ENCODE measurements at places on chromosomes 16 and 17. TPM values are rescaled to one million over a fixed set of nuclear protein-coding genes. Genes with fewer than 3 reads are reported as not detected.

- DNase-seq = no peak
Measured at GRCh38 chr16:59330019-59330670, 596.0 kb upstream of the GOT2 start.

DNA sequence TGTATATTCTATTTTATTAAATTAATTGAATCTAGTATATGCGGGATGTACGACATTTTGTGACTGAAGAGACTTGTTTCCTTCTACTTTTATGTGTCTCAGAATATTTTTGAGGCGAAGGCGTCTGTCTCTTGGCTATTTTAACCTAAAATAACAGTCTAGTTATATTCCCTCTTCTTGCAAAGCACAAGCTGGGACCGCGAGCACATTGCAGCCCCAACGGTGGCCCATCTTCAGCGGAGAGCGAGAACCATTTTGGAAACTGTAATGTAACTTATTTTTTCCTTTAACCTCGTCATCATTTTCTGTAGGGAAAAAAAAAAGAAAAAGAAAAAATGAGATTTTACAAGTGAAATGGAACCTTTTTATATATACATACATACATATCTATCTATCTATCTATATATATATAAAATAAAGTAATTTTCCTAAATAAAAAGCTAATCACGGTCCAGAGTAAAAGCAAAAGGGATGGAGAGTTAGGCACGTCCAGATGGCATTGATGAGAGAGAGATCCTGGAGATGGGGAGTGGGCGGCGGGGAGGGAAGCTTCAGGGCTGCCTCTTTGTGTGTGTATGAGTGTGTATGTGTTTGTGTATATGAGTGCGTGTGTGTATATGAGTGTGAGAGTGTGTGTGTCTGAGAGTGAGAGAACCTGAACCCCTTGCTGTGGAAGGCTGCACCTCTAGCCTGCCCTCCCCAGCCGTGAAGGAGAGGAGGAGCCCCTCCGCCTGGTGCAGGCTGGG is 7.5 kb upstream of the ABCC3 start:
- DNase-seq = no peak

DNA sequence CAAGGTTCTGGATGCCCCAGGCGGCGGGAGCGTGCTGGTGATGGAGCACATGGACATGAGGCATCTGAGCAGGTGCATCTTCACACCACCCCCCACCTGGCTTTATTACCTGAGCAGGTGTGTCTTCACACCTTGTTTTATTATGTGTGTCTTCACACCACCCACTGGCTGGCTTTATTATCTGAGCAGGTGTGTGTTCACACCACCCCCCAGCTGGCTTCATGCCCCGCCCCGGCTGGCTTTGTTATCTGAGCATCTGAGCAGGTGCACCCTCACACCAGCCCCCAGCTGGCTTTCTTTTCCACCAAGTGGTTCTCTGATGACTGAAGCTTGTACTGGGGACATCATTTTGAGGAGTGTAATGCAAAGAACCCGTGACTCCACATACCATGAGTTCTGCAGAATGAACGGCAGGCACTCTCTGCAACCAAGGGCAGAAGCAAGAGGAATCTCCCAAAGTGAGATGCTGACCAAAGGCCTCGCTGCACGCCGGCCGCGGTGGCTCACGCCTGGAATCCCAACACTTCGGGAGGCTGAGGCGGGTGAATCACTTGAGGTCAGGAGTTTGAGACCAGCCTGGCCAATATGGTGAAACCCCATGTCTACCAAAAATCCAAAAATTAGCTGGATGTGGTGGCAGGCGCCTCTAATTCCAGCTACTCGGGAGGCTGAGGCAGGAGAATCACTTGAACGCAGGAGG is 2.6 kb downstream of the FN3KRP start:
- DNase-seq = no peak

GRCh38 chr16:53905028-53905427 is 201.1 kb downstream of the FTO start:
- no peak for DNase-seq

DNA sequence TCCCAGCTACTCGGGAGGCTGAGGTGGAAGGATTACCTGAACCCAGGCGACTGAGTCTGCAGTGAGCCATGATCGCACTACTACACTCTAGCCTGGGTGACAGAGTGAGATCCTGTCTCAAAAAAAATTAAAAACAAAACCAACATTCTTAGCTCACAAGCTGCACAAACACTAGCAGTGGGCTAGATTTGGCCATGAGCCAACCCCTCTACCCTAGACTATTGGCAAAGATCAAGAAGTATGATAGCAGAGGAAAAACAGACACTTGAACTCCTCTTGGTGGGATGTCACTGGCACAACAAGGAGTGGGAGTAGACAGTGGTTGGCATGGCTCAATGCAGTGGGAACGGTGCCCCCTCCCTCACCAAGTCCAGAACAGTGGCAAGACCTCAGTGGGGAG is 19.6 kb upstream of the RIPOR1 start:
- no peak for DNase-seq

DNA sequence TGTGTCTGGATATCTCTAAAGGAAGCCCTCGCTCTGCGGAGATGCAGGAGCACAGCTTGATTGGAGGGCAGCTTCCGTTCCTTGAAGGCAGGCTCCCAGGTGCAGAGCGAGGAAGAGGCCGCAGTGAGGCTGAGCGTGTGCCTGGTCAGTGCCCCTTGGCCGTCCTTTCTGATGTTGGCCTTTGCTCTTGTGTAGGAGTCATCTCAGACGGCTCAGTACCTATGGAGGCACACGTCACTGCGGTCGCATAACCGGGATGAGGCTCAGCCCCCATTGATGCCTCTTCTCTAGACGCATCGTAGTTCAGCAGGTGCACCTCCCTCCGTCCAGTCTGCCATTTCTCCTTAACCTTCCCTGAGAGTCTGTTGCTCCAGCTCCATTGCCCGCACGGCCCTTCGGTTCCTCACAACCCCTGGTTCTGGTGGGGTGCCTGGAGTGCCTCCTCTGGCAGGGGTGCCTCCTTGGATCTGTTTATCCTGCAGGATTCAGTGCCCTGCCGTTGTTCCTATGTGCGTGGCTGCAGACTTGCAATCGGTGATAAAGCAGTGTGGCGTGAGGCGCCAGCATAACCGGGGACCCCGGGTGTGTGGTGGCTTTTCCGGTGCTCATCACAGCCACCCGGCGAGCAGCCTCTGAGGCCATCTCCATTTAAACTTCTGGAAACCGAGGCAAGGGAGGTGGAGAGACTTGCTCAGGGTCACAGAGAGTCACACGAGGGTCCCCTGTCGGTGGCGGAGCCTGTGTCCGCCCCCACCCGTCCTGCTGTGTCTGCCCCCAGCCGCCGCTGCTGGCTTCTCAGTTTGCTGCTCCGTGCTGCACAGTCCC is 188.8 kb upstream of the CHMP6 start:
- DNase-seq = no peak

STARD3 gene
- total RNA-seq = 40.7 TPM

DNA sequence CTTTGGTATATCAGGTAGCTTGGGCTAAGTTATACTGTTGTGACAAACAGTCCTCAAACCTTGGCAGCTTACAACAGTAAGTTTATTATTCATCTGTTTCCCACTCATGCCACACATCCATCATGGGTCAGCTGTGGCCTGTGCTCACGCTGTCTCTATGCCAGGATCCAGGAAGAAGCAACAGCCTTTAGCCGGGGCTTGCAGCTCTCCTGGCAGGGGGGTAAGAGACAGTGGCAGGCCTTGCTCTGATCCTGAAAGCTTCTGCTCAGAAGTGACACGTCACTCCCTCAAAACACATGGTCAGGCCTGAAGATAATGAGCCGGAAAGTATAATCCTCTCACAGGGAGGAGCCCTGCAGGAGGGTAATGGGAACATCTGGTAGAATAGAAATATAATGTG is 377.6 kb downstream of the CPPED1 start:
- no peak for DNase-seq

CCL7 gene
- total RNA-seq = not detected

KRT17 gene
- 20.8 TPM for total RNA-seq

DNA sequence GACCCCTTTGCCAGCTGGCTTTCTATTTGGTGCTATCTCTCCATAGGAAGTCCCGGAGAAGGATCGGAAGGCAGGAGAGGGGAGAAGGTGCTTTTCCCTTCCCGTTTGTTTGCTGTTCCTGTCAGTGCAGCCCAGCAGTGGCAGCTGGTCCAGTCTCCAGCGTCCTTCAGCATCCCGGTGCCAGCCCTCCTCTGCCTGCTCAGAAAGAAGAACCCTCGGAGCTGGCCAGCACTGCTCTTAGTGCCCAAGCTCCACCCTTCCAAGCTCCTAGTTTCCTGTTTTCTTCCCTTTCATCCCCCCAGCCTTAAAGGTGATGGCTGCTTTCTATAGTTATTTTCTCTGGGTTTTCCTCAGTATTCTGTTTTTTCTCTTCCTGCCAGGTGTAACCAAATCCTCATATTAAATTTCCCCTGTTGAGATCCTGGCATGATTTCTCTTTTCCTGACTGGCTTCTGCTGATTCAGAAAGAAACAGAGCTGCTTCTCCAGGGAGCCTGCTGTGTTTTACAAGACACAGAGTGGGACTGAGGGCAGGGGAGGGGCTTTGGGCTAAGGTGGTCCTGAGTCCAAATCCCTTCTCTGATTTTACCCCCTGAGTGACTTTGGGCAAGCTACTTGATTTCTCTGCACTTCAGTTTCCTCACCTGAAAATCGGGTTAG is 186.8 kb downstream of the COPRS start:
- DNase-seq = no peak

FAHD1 gene
- 47.7 TPM for total RNA-seq

CX3CL1 gene
- total RNA-seq = 6.4 TPM

SPATA32 gene
- total RNA-seq = not detected

DNA sequence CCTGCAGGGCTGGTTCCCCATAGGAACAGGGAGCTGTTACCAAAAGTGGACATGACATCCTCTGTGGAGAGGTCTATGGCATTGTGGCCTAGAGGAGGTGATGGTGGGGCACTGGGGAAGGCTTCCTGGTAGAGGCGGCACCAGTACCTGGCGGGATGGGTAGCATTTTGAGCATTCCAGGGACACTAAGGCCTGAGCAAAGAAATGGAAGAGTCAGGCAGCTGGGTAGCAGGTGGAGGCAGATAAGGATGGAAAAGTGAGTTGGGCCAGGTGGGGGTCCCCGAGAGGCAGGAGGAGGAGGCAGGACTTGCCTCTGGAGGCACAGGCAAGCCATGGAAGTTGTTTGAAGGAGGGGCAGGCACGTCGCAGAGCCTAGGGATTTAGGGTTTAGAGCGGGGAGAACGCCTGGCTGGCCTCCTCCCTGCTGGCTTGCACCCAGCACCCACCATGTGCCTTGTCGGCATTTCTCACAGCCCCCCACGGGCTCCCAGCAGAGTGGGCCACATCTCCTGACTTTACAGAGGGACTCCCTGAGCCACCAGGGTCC is 5.1 kb upstream of the ADCY7 start:
- no peak for DNase-seq

GRCh38 chr17:57517632-57518456 is 227.3 kb downstream of the CCDC182 start:
- DNase-seq = no peak

GRCh38 chr17:47949197-47949759 is 7.9 kb downstream of the PNPO start:
- peak; percentile 44 for DNase-seq

BORCS6 gene
- 9.5 TPM for total RNA-seq
